ENCODE measurements at places on chromosomes 6 and 20. TPM values are rescaled to one million over a fixed set of nuclear protein-coding genes. Genes with fewer than 3 reads are reported as not detected.

DNA sequence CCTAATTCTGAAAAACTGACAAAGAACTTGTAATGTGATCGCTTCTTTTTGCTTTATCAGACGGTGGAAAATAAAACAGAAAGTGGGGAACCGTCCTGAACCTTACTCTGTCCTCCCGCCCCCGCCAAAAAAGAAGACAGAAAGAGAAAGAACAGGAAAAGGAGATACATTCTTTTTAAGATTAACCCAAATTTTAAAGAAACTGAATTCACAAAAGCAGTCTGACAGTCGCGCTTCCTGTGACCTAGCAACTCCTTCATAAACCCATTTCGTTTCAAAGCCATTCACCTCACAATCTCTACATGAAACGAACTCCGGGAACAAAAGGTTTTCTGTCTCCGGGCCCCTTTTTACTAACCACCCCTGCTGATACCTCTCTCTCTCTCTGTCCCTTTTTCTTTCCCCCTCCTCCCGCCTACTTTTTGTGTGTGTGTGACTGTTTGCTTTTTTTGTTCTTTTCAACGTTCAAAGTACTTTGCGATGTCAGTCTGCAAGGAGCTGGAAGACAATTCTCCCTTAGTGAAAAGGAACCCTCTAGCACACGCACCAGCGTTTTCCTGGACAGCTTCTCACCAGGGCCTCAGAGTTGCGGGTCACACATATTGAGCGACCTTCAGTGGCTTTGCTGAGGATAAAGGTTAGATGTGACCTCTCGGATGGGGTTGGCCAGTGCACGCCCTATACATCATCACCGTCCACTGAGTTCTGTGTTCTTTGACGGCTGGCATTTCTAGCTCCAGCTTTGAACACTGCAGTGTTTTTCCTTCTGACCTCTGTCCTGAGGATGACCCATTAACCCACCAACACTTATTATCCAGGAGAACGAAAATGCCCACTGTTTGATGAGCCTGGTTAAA is 530 bp upstream of the NEDD9 start:
- H3K27ac ChIP-seq, result peak overlapping the region; percentile 73
- DNase-seq, result no peak
- peak overlapping the region; percentile 61 for H3K4me3 ChIP-seq
- H3K36me3 ChIP-seq, result no peaks in the 10 kb centered on the region

- H3K27me3 ChIP-seq, result no peaks in the 10 kb centered on the region
- no peak overlapping the region for H3K4me3 ChIP-seq
- H3K4me1 ChIP-seq, result no peaks in the 10 kb centered on the region
- H3K36me3 ChIP-seq, result no peaks in the 10 kb centered on the region
- no peak overlapping the region for H3K27ac ChIP-seq
Measured at GRCh38 chr20:15760001-15760621, 813.1 kb downstream of the KIF16B start.

- no peak for DNase-seq
- no peaks in the 10 kb centered on the region for H3K36me3 ChIP-seq
- no peaks in the 10 kb centered on the region for H3K27me3 ChIP-seq
- peaks cover 11% of the 10 kb centered on the region for H3K4me1 ChIP-seq
Measured at GRCh38 chr6:714100-714499, 21.2 kb upstream of the EXOC2 start.

- DNase-seq, result peak; percentile 92
- no peaks in the 10 kb centered on the region for H3K36me3 ChIP-seq
- peak overlapping the region; percentile 73 for H3K27ac ChIP-seq
Measured at GRCh38 chr6:29887819-29888776, 54.2 kb upstream of the HLA-A start.

DNA sequence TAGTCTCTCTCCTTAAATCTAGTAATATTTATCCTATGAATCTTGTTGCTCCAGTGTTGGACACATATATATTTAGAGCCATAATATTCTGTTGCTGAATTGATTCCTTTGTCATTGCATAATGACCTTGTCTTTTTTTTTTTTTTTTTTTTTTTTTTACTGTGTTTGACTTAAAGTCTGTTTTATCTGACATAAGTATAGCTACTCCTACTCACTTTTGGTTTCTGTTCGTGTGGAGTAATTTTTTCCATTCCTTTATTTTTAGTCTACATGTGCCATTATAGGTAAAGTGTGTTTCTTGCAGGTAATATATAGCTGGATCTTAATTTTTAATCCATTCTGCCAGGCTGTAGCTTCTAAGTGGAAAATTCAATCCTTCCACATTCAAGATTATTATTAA is 166.5 kb downstream of the GMDS start:
- H3K4me3 ChIP-seq, result no peak overlapping the region
- DNase-seq, result no peak
- H3K27me3 ChIP-seq, result no peaks in the 10 kb centered on the region
- no peak overlapping the region for H3K27ac ChIP-seq

GRCh38 chr20:63332488-63333240 is 28.5 kb downstream of the CHRNA4 start:
- H3K27me3 ChIP-seq, result peaks cover 1% of the 10 kb centered on the region
- H3K27ac ChIP-seq, result no peak overlapping the region
- no peaks in the 10 kb centered on the region for H3K4me1 ChIP-seq
- no peak for DNase-seq
- no peaks in the 10 kb centered on the region for H3K36me3 ChIP-seq

GRCh38 chr20:46063151-46063550 is 26.6 kb downstream of the NCOA5 start:
- H3K4me3 ChIP-seq, result no peak overlapping the region
- DNase-seq, result no peak
- no peak overlapping the region for H3K27ac ChIP-seq
- peaks cover 42% of the 10 kb centered on the region for H3K4me1 ChIP-seq
- H3K36me3 ChIP-seq, result peaks cover 70% of the 10 kb centered on the region

GRCh38 chr20:22758815-22759214 is 174.4 kb upstream of the FOXA2 start:
- no peak for DNase-seq
- H3K4me3 ChIP-seq, result no peak overlapping the region
- no peak overlapping the region for H3K27ac ChIP-seq
- H3K27me3 ChIP-seq, result no peaks in the 10 kb centered on the region
- H3K4me1 ChIP-seq, result no peaks in the 10 kb centered on the region
- H3K36me3 ChIP-seq, result no peaks in the 10 kb centered on the region

- no peaks in the 10 kb centered on the region for H3K27me3 ChIP-seq
- no peaks in the 10 kb centered on the region for H3K4me1 ChIP-seq
- DNase-seq, result no peak
- no peaks in the 10 kb centered on the region for H3K36me3 ChIP-seq
- H3K27ac ChIP-seq, result no peak overlapping the region
Measured at GRCh38 chr20:14729390-14729789, 392.0 kb upstream of the FLRT3 start.

DNA sequence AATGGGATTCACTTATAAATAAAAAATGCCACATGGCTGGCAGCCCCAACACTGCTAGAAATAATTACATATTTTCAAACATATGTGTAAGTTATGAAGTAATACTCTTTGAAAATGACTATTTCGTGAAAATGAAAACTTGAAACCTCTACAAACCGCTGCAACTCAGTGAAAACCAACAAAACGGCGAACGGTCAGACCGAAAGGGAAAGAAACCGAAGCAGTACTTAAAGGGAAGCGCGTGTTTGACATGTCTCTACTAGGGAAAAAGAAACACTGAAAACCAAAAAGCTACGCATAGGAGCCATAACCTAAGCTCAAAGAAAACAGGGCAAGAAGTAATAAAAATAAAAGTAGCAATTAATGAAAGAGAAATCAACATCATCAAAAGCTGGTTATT is 121.0 kb upstream of the GGTLC1 start:
- no peaks in the 10 kb centered on the region for H3K36me3 ChIP-seq
- H3K27me3 ChIP-seq, result peaks cover 3% of the 10 kb centered on the region
- no peak for DNase-seq
- H3K27ac ChIP-seq, result no peak overlapping the region
- peaks cover 7% of the 10 kb centered on the region for H3K4me1 ChIP-seq

DNA sequence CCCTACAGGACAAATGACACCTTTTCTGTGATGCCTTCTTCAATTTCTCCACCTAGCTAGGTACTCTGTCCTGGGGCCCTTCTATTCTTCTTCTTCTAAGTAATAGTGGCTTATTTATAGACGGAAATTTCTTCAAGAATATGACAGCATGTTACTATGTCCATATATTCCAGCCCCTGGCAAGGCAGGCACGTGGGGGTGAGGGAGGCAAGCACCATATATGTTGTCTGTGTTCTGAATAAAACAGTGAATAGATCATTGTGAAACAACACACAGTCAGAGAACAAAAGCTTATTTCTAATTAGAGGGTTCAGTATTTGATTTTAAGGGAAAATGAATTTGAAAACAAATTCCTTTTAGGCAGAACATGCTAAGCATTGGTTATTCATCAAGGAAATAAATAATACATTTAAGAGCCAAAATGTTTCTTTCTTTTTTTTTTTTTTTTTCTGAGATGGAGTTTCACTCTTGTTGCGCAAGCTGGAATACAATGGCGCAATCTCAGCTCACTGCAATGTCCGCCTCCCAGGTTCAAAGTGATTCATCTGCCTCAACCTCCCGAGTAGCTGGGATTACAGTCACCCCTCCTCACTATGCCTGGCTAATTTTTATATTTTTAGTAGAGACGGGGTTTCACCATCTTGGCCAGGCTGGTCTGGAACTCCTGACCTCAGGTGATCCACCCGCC is 6.2 kb downstream of the HEBP2 start:
- H3K36me3 ChIP-seq, result peaks cover 81% of the 10 kb centered on the region
- no peak for DNase-seq
- no peak overlapping the region for H3K4me3 ChIP-seq
- peaks cover 5% of the 10 kb centered on the region for H3K4me1 ChIP-seq
- H3K27me3 ChIP-seq, result no peaks in the 10 kb centered on the region

DNA sequence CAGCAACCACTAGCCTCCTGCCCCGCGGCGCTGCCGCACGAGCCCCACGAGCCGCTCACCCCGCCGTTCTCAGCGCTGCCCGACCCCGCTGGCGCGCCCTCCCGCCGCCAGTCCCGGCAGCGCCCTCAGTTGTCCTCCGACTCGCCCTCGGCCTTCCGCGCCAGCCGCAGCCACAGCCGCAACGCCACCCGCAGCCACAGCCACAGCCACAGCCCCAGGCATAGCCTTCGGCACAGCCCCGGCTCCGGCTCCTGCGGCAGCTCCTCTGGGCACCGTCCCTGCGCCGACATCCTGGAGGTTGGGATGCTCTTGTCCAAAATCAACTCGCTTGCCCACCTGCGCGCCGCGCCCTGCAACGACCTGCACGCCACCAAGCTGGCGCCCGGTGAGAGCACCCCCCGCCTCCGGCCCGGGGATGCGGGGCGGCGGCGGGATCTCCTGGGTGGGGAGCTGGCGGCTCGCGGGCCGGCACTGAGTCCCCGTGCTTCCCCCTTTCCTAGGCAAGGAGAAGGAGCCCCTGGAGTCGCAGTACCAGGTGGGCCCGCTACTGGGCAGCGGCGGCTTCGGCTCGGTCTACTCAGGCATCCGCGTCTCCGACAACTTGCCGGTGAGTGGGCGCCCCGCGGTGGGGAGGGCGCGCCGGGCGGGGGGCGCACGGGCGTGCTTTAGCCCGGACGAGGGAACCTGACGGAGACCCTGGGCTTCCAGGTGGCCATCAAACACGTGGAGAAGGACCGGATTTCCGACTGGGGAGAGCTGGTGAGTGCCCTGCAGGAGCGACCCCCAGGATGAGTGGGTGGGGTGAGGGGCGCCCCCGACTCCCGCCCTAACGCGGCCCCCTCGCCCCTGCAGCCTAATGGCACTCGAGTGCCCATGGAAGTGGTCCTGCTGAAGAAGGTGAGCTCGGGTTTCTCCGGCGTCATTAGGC is 585 bp downstream of the PIM1 start:
- H3K36me3 ChIP-seq, result peaks cover 45% of the 10 kb centered on the region
- H3K27me3 ChIP-seq, result no peaks in the 10 kb centered on the region
- H3K27ac ChIP-seq, result peak overlapping the region; percentile 77
- H3K4me3 ChIP-seq, result peak overlapping the region; percentile 93
- DNase-seq, result peak; percentile 27
- peaks cover 43% of the 10 kb centered on the region for H3K4me1 ChIP-seq

- no peaks in the 10 kb centered on the region for H3K36me3 ChIP-seq
- peaks cover 1% of the 10 kb centered on the region for H3K4me1 ChIP-seq
- H3K4me3 ChIP-seq, result no peak overlapping the region
- H3K27ac ChIP-seq, result no peak overlapping the region
- DNase-seq, result no peak
Measured at GRCh38 chr6:146955570-146955969, 248.6 kb upstream of the STXBP5 start.

The TINAG gene
- total RNA-seq, result not detected

The HCK gene
- 0.67 TPM for total RNA-seq

The ASIP gene
- not detected for total RNA-seq

The MEP1A gene
- total RNA-seq, result not detected

The ELOVL2 gene
- total RNA-seq, result not detected

The LZTS3 gene
- 22.4 TPM for total RNA-seq
